LHCN-M2 (cell line): ENCODE measurements at places on chromosomes 5 and 9. TPM values are rescaled to one million over a fixed set of nuclear protein-coding genes. Genes with fewer than 3 reads are reported as not detected.

- peak; percentile 40 for DNase-seq
Measured at GRCh38 chr5:120108586-120109248, 355.4 kb upstream of the PRR16 start.

GRCh38 chr5:53331463-53331862, 149.0 kb upstream of the FST start:
- peak; percentile 77 for DNase-seq

- DNase-seq: peak; percentile 96
Measured at GRCh38 chr5:154368041-154368800, 77.6 kb upstream of the SAP30L start.

DNA sequence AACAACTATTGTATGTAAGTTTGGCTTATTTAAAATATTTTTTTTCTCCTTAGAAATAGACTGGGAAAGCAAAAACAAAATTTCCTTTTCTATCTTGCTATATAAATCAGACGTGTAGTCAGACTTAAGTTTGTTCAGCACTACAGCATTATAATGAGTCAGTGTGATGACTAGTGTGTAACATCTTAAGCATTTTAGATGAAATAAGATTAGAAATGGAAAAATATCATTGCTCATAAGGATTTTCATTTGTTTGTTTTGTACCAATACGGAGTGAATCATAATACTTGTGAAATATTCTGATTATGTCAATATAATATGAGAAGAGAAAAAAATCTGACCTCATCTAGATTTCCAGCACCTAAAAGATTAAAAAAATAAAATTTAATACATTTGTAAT, 64.7 kb upstream of the RICTOR start:
- DNase-seq: peak; percentile 78

DNA sequence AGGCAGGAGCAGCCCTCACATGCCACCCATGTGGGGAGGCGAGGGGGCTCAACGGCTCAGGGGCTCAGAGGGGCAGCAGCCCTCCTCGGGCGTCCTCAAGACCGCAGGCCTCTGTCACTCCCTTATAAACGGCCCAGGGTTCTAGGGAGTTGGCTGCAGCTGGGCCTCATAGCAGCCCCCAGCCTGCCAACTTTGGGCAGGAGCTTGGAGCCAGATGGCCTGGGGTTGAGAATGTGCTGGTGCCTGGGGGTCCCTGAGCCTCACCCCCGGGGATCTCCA, 51.0 kb upstream of the RNU6ATAC start:
- DNase-seq: no peak

DNA sequence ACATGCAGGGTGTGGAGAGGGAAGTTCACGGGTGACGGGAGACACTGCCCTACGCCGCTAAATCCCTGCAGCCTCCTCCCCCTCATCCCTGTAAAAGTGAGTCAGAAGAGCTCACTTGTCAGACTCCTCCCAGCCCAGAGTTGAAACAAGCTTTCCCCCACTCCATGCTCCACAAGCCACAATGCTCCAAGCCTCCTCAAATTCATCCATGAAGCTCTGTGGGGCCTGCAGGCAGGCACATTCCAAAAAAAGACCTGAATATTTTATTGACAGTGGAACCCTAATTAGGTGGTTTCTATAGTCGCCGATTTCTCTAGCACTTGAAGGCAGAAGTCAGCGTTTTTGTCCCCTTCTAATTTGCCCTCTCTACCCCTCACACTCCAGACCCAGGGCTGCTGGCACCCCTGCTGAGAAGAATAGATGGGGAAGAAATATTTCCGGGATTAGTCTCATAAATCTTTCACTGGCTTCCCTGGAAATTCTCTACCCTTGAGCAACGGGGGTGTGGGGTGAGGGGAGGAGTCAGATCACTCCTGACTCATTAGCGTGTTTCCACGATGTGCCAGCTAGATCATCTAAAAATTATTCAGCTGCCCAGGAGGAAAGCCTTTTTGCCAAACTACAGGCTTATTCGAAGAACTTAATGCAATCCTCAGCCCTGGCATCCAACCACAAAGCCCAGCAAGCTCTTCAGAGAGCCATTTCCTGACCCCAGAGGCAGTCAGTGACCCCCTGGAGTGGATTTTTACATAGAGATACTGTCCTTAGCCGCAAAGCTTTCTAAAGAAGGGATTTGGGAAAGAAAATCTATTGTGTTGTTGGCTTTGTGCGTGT, 97.1 kb downstream of the ENC1 start:
- DNase-seq: peak; percentile 98

DNA sequence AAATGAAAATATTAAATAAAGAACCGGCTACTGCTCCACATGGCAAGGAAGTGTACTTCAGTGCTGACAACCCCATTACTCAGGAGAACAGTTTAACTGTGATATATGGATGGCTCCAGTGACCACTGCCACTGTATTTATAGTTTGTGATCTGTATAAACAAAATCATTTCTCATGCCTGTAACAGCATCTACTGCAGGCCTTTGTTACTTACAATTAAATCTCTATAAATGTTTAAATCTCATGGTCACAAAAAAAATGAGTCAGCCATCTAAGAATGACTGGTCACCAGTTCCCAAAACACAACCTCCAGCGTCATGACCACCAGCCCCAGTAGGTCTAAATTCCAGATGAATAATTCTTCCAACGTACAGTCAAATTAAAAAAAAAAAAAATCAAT, 24.6 kb downstream of the SERINC5 start:
- peak; percentile 84 for DNase-seq

DNA sequence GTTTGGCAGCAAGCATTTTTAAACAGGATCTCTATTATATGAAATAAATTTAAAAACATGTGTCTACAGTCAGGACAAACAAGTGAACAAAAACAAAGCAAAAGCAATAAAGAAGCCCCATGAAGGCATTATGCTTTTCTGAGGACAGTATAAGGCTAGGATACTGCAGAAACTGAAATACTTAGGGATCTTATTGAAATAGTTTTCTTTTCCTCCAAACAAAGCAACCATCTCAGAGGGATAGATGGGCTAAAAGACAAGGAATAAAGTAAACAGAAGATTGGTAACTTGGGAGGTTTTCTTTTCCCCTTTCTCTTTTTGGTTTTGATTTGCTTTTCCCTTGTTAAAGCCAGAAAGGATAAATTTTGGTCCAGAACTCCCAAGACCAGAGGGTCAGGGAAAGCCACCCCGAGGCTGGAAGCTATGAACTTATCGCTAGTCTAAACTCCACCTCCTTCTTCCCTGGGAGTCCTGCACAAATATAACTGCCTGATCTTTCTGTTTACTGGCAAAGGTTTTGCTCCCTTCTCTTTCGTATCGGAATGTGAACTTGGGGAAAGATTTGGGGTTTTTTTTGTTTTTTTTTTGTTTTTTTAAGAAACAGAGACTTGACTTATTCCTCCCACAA, 164.0 kb downstream of the GHR start:
- no peak for DNase-seq

- DNase-seq: no peak
Measured at GRCh38 chr9:27441741-27442070, 82.4 kb upstream of the IFNK start.

GRCh38 chr9:13358128-13358527, 78.6 kb upstream of the MPDZ start:
- DNase-seq: peak; percentile 15

DNA sequence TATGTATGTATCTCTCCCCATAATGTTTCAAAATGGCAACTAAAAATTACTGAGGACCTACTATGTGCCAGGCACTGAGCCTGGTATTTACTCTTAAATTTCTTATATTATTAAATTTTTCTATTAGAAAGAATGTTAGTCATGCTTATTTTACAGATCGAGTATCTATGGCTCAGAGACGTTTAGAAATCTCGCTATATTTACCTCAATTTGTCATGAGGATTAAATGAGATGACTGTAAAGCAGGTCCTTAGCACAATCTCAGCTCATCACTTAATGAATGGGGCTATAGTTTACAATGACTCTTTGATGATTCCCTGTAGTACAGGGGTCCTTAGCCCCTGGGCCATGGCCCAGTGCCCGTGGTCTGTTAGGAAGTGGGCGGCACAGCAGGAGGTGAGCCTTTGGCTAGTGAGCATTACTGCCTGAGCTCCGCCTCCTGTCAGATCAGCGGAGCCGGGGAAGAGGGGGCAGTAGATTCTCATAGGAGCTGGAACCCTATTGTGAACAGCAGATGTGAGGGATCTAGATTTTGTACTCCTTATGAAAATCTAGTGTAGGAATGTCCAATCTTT, 15.5 kb downstream of the ENC1 start:
- DNase-seq: no peak

GRCh38 chr9:108654566-108654965, 201.2 kb downstream of the ACTL7B start:
- DNase-seq: no peak

- no peak for DNase-seq
Measured at GRCh38 chr9:114307899-114308267, 15.0 kb upstream of the ORM1 start.

- DNase-seq: no peak
Measured at GRCh38 chr5:103228588-103228987, 30.0 kb upstream of the MACIR start.

GRCh38 chr5:167248257-167248656, 1043.2 kb upstream of the WWC1 start:
- no peak for DNase-seq

DNA sequence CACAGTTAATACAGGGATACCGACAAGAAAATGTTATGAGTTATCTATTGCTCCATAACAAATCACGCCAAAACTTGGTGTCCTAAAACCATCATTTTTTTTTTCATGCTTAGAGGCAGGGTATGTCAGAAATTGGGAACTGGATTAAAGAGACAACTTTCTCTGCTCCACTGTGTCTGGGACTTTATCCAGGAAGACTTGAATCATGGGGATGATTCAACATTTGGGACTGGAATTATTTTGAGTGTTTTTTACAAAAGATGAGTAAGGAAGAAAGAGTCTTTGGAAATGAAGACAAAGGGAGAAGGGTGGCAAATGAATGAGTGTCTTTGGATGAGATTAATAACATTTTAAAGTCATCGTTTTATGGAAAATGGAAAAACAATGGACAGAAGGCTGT, 1883.7 kb upstream of the C9orf72 start:
- peak; percentile 85 for DNase-seq

GRCh38 chr5:115818821-115819220, 2.4 kb upstream of the CDO1 start:
- DNase-seq: no peak

DNA sequence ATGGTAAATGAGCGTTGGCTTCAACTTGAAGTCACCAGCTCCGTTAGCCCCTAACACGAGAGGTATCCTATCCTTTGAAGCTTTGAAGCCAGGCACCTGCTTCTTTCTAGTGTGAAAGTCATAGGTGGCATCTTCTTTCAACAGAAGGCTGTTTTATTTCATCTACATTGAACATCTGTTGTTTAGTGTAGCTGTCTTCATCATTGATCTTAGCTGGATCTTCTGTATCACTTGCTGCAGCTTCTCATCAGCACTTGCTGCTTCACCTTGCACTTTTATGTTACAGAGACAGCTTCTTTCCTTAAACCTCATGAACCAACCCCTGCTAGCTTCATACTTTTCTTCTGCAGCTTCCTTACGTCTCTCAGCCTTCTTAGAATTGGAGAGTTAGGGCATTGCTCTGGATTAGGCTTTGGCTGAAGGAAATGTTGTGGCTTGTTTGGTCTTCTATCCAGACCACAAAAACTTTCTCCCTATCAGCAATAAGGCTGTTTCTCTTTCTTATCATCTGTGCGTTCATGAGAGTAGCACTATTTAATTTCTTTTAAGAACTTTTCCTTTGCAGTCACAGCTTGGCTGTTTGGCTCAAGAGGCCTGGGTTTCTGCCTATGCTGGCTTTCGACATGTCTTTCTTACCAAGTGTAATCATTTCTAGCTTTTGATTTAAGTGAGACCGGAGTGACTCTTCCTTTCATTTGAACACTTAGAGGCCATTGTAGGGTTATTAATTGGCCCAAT, 47.2 kb downstream of the PCSK5 start:
- no peak for DNase-seq

DNA sequence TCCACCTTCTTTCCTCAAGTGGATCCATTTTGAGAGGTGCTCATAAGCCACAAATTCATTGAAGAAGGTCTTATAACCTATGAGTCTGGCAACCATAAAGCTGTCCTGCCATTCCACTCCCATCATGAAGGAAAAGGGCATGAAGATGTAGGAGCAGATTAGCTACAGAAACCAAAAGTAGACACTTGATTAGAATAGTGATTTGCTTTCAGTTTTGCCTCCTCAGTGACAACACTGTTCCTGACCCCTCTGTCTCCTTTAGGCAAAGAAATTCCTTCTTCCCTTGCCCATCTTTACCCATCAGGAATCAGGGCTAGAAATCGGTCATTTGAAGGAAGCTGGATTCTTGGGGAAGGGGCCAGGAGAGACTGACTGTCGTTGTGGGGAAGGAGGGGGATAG, 55.2 kb downstream of the SLC28A3 start:
- no peak for DNase-seq

GRCh38 chr9:101087426-101087825, 58.9 kb downstream of the PLPPR1 start:
- no peak for DNase-seq

GRCh38 chr5:122118356-122118948, 10.9 kb upstream of the ZNF474 start:
- DNase-seq: no peak

GRCh38 chr5:65914641-65915196, 11.7 kb upstream of the ERBIN start:
- DNase-seq: no peak

GRCh38 chr9:93473411-93473810, 20.0 kb upstream of the FAM120AOS start:
- DNase-seq: peak; percentile 61

DNA sequence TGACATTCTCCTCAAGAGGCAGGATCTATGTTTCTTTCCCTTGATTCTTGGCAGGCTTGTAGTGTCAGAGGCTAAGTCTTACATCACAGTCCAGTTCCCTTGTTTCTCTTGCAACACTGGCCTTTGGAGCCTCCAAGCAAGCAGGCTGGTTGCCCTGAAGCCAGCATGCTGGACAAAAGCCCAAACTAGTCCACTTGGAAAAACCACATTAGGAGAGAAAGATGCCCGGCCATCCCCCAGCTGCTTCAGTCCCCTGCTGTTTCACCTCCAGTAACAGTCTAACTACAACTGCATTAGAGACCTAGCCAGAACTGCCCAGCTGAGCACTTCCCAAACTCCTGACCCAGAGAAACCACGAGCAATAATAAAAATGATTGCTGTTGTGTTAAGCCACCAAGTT, 87.6 kb downstream of the ADAMTS6 start:
- peak; percentile 96 for DNase-seq

DNA sequence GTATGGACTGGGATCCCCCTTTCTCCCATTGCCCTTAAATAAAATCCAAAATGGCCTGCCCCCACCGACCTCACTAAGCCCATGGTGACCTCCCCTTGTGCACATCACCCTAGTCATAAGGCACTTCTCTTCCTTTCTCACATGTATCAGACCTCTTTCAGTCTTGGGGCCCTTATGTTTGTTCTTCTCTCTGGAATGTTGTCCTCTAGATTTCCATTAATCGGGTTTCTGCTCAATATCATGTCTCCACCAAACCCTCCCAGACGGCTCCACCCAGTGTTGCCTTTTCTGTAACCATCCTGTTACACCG, 196.3 kb downstream of the ERCC6L2 start:
- no peak for DNase-seq

The RASGRF2 gene
- under 0.01 TPM in 1 of 2 replicates, not detected in the other for total RNA-seq

The RICTOR gene
- 11.7 and 17.3 TPM in 2 replicates for total RNA-seq

The PKD2L2 gene
- not detected in 2 replicates for total RNA-seq

The KCNMB1 gene
- total RNA-seq: not detected in 2 replicates

The NMUR2 gene
- not detected in 2 replicates for total RNA-seq

The SLC34A3 gene
- 0.06 TPM in 1 of 2 replicates, not detected in the other for total RNA-seq

The CCL28 gene
- 1.5 and 4.0 TPM in 2 replicates for total RNA-seq

The HTR1A gene
- total RNA-seq: not detected in 2 replicates

The GRIN3A gene
- not detected in 2 replicates for total RNA-seq

The MSMP gene
- not detected in 2 replicates for total RNA-seq

The RGS7BP gene
- total RNA-seq: not detected in 2 replicates

The LHX6 gene
- total RNA-seq: 0.06 TPM in 1 of 2 replicates, not detected in the other

The RFK gene
- total RNA-seq: 33.8 and 36.9 TPM in 2 replicates

The TAF11L14 gene
- total RNA-seq: not detected in 2 replicates

The GADD45G gene
- total RNA-seq: 0.92 TPM in 1 of 2 replicates, not detected in the other

The CATSPER3 gene
- 0.11 TPM in 1 of 2 replicates, not detected in the other for total RNA-seq

The ECSCR gene
- total RNA-seq: 0.19 and 0.40 TPM in 2 replicates
